Endodermal cell (in vitro differentiated cells): ENCODE measurements at places on chromosomes 5 and 9. TPM values are rescaled to one million over a fixed set of nuclear protein-coding genes. Genes with fewer than 3 reads are reported as not detected.

GRCh38 chr5:100683881-100684280, 148.7 kb downstream of the FAM174A start:
- DNase-seq, result no peak

Gene HAVCR1
- total RNA-seq, result 0.19 to 1.0 TPM (median 0.60 TPM) in 3 replicates

GRCh38 chr5:123283499-123283898, 139.7 kb downstream of the CEP120 start:
- no peak for DNase-seq

- no peak for DNase-seq
These were observed 14.0 kb upstream of the ACSL6 start for GRCh38 chr5:132025403-132025971.

- DNase-seq, result no peak
These were observed 117.6 kb upstream of the S1PR3 start for GRCh38 chr9:88873635-88874034.

DNA sequence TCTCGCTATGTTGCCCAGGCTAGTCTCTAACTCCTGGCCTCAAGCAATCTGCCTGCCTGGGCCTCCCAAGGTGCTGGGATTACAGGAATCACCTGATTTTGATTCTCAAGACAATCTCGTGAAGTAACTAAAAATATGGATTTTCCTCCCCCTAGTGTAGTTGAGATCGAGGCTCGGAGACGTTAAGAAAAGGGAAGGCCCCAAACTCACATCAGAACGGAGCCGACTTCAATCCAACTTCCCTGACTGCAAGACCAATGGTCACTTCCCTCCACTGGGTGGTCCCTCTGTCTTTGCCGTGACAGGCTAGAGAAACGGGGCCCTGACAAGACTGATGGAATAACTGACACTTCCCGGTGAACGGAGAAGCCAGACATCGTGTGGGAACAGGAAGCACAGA, 28.3 kb downstream of the BARHL1 start:
- no peak for DNase-seq

Gene IL3
- not detected in 2 replicates for total RNA-seq

- no peak for DNase-seq
These were observed 203.4 kb upstream of the RASEF start for GRCh38 chr9:83266331-83266665.

- DNase-seq, result peak; percentile 57
These were observed 24.7 kb upstream of the TIFAB start for GRCh38 chr5:135476615-135477581.

Gene IL13
- total RNA-seq, result not detected in 3 replicates

GRCh38 chr5:5751498-5751897, 329.0 kb downstream of the ICE1 start:
- DNase-seq, result no peak

- no peak for DNase-seq
These were observed 65.7 kb upstream of the ADCY2 start for GRCh38 chr5:7330256-7330655.

Gene ACOT12
- 0.42 TPM in 1 of 2 replicates, not detected in the other for total RNA-seq

Gene MAMDC4
- total RNA-seq, result 13.1 and 15.4 TPM in 2 replicates

DNA sequence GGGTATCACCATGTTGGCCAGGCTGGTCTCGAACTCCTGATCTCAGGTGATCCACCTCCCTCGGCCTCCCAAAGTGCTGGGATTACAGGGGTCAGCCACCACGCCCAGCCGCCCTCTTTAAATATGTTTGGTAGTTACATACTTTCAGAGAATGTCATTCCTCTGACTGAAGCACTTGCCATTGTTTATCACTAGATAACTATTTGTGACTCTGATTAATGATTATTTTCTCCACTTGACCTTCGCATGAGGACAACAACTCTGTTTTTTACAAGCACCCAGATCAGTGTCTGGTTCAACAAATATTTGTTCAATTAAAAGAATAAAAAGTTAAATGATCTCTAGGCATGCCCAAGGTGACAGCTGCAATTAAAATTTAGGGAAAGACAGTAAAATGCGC, 56.2 kb downstream of the CLINT1 start:
- DNase-seq, result no peak

GRCh38 chr5:94508461-94509148, 109.8 kb downstream of the KIAA0825 start:
- no peak for DNase-seq

DNA sequence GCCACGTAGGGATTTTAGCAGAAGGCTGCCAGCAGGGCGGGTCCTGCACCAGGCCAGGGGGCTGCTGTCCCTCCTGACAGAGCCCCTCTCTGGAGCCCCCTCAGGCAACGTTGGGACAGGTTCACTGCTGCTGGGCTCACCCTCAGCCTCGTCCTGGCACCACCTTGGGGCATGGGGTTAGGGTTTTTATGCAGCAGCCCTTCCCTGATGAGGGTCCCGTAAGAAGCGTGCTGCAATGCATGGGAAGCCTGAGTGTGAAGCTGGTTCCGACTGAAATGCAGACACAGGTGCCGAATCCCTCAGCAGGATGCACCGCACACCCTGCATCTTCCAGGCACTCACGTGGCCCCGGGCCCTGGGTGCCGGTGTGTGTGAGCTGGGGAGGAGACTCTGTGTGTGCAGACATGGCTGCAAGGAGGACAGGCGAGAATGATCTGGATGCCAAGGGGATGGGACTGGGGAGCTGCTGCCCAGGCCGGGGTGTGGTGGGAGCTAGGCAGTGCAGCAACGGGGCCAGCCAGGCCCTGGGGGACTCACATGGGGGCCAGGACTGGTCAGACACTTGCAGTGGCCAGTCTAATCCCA, 27.1 kb downstream of the ZDHHC11B start:
- DNase-seq, result no peak

Gene RALGPS1
- total RNA-seq, result 15.6 to 26.5 TPM (median 25.0 TPM) in 3 replicates

DNA sequence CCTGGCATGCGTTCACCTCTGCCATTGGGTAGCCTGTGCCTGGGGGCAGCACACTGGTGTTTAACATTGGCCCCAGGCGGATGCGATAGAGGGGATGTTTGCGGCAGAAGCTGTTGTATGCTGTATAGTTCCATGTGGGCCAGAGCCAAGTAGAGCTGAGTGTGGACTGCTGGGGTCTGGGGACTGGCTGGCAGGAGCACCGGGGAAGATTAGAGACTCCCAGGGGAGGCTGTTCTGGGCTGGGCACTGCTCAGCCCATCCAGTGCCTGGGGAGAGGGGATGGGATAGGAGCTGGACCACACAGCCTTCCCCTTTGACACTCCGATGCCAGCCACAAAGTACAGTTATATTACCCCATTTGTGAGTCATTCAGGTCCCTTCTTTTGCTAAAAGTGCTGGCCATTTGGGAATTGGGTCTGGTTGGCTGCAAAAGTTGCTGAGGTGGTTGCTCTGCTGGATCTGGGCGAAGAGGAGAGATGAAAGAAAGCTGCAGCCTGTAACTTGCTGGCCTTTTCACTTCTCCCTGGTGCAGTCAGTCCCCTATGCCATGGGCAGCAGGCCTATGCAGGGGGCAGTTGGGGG, 73.8 kb downstream of the RGS3 start:
- DNase-seq, result peak; percentile 35

- no peak for DNase-seq
These were observed 551 bp downstream of the N4BP3 start for GRCh38 chr5:178113841-178114324.

Gene GPRIN1
- 4.5 and 4.8 TPM in 2 replicates for total RNA-seq

DNA sequence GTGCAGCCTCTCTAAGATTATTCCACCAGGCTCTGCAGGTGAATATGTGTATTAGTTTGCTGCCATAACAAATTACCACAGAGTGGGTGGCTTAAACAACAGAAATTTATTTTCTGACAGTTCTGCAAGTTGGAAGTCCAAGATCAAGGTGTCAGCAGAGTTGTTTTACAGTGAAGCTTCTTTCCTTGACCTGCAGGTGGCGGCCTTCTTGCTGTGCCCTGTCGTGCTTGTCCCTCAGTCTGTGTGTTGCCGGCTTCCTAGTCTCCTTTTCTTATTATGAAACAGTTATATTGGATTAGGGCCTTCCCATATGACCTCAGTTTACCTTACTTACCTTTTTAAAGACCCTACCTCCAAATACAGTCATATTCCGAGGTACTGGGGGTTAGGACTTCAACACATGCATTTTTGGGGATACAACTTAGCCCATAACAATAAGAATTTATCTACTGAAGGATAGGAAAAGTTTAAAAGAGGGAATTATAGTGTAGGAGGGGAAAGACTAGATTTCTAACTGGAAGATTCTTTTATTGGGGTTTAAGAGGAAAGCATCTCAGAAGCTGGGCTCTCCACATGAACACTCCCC, 97.4 kb downstream of the OSTF1 start:
- DNase-seq, result peak; percentile 84

Gene ITK
- 0.31 and 0.36 TPM in 2 replicates for total RNA-seq

Gene GABRG2
- 0.29 to 1.5 TPM (median 0.80 TPM) in 3 replicates for total RNA-seq

Gene HIGD2A
- 88.5 to 101 TPM (median 96.6 TPM) in 3 replicates for total RNA-seq

DNA sequence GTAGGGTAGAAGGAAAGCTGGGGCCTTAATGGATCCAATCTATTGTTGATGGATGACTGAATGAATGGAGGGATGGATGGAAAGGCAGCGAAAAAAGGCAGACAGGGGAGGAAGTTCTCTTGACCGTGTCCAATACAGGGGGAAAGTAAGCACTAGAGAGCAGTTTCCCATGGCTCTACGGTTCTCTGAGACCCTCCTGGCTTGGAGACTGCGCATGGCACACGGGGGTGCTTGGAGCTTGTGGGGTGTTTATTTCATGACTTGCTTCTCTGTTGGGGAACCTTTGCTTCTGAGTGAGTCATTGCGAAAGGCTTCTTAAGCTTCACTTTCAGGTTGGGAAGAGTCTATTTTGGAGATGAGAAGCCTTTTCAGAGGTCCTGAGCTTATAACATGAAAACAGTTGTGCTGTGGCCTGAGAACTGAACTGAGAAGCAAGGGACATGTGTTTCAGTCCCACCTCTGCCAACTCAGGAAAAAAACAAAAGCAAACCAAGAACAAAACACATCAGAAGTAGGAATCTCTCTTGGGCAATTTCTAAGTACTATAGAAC, 12.8 kb upstream of the TEX48 start:
- DNase-seq, result no peak

- no peak for DNase-seq
These were observed 146.5 kb downstream of the MEF2C start for GRCh38 chr5:88736494-88736893.

DNA sequence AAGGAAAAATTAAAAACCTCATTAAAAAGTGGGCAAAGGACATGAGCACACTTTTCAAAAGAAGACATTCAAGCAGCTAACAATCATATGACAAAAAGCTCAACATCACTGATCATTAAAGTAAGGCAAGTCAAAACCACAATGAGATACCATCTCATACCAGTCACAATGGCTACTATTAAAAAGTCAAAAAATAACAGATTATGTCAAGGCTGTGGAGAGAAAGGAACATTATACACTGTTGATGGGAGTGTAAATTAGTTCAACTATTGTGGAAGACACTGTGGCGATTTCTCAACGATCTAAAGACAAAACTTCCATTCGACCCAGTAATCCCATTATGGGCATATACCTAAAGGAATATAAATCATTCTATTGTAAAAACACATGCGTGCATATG, 35.8 kb downstream of the HINT1 start:
- DNase-seq, result no peak

Gene PRDM9
- total RNA-seq, result 0.15 TPM in 1 of 3 replicates, not detected in the others

DNA sequence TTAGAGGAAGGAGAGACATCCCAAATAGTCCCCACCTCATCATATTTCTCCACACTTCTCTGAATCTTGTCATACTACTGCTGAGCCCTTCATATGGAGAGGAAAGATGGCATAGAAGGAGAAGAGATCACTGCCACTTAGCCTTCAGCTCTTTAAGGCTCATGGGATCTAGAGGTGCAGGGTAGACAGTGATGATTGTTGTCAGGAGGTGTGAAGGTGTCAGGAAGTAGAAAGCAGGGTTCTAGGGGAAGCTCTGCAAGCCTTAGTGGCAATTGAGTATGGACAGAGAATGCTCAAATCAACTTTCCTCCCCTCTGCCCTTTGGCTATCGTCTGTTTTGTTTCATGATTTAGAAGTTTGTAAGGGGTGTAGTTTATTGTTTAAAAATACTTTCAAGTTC, 505.7 kb downstream of the ZNF608 start:
- DNase-seq, result no peak

DNA sequence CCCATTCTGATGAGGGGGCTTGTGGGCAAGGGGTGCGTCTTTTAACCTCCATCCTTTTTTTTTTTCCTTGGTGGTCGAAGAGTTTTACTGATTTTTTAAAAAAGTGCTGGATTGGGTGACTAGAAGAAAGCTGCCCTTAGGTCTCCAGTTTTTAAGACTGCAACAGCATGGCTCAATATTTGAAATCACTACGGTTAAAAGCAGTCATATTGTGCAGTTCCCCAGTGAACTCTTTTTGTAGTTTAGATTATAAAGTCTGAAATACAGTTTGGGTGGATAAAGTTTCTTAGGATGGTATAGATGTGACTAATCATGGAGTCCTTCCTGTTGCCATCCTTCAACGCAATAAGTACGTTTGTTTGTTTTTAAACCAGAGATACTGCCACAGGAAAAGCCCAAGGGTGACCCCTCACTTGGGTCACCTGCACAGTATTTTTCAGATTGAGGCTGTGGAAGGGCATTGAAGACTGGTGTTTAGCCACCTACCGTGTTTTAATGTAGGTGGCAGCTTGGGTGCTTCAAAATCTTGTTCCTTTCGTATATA, 520 bp upstream of the DHFR start:
- no peak for DNase-seq

Gene EIF4E1B
- 1.1 and 1.4 TPM in 2 replicates for total RNA-seq

DNA sequence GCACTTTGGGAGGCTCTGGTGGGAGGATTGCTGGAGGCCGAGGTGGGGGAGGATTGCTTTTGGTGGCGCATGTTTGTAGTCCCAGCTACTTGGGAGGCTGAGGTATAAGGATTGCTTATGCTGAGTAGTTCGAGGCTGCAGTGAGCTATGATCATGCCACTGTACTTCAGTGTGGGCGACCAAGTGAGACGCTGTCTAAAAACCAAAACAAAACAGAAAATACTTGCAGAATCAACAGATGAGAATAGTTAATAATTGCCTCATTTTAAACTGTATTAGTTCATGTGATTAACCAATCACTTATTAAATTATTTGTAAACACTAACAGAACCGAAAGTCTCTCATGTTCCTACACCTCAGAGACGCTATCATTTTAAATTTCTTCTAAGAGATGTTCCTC, 118.1 kb downstream of the CCDC171 start:
- no peak for DNase-seq

DNA sequence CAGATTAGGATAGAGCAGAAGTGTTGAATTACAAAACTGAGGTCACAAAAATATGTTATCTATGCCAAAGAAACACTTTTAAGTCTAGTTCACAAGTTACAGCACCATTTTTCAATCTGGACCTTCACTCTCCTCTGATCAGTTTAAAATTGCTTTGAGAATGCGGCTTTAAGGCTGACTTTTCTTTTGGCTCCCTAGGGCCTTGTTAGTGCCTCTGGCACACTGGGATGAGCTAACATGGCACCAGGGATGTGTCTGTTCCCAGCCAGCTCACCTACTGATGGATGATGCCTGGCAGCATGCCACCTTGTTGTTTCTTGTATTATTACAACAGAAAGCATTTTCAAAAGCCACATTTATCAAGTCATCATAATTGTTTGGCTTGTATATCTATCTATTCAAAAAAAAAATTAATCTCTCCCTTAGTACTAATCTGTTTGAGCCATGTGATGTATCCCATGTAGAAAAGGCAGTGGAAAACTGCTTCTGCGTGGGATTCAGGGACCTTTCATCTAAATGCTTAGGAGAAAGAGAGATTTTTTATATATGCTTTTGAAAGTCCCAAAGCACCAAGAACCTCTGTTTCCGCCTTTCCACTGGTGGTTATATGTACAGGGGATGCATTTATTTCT, 46.6 kb downstream of the ADAMTSL1 start:
- DNase-seq, result no peak
